ENCODE measurements at places on chromosomes 2 and 18.
A peak's percentile ranks its signal among the peaks of the same experiment; 100 is the strongest.

- no peak for DNase-seq
Measured at GRCh38 chr2:236568068-236568921, 1.3 kb upstream of the ACKR3 start.

- peak; percentile 14 for DNase-seq
Measured at GRCh38 chr2:235390108-235390815, 103.6 kb upstream of the AGAP1 start.

GRCh38 chr2:234989183-234989701 is 37.4 kb downstream of the SH3BP4 start:
- no peak for DNase-seq

GRCh38 chr2:64623242-64623850 is 30.4 kb downstream of the SERTAD2 start:
- DNase-seq, result no peak

DNA sequence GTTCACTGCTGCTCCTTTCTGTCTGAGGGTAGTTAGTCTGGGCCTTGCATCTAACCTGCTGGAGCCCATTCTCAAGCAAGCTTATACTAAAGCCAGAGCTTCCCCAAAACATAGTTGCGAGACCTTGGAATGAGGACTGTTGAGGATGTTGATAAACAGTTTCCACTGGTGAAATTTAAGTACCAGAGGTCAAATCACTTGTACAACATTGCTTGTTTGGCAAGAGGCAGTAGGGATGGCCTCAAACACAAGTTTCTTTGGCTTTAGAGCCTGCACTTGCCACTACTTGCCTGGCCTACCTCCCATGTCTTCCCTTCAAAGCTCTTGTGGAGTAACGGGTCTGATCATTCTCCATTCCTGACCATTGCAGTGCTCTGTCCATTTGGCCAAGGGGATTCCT is 262.7 kb downstream of the FHOD3 start:
- no peak for DNase-seq

GRCh38 chr2:6237039-6237660 is 545.0 kb downstream of the SOX11 start:
- no peak for DNase-seq

DNA sequence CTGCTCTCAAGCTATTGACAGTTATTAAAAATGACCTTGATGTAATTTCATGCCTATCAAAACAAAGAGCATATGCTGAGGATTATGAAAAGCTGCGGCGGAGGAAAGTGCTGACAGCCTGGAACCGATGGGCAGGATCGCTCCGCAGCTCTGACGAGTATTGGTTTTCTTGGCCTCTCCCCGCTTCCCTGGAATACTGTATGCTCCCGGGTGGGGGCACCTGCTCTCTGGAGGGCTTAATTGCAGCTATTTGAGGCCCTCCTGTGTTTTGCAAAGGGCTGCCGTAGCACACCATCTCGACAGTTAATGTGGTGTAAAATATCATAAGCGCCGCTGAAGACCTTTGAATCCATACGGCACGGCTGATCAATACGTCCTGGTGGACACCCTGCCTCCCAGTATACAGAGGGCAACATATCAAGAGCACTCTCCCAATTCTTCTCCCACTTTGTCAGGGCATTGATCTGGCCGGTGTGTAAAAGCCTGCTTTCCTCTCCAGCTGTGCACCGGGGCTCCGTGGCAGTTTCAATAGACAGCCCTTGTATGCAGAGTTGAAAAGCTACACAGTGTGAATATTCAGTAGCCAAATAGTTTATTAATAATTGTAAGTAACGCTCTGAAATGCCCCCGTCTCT is 662.4 kb downstream of the GALR1 start:
- no peak for DNase-seq

- DNase-seq, result no peak
Measured at GRCh38 chr18:63974991-63975390, 5.1 kb downstream of the SERPINB8 start.

- no peak for DNase-seq
Measured at GRCh38 chr2:145961846-145962245, 1441.9 kb upstream of the ZEB2 start.

DNA sequence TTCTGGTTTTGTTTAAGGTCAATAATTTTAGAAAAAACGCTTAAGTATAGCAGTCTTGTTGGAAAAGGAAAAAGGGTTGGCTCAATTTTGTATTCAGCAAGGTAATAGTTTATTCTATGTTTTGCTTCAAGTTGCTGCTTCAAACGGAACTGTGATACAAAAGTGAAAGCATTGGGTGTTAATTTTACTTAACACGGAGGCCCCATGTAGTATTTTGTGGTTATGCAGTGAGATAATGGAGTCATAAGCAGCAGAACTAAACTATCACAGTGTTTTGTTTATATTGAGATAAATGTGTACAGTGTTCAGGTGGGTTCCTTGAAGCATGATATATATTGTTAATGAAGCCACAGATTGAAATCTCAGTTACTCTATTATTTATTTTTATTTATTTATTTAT is 67.0 kb upstream of the LYPD6B start:
- no peak for DNase-seq

DNA sequence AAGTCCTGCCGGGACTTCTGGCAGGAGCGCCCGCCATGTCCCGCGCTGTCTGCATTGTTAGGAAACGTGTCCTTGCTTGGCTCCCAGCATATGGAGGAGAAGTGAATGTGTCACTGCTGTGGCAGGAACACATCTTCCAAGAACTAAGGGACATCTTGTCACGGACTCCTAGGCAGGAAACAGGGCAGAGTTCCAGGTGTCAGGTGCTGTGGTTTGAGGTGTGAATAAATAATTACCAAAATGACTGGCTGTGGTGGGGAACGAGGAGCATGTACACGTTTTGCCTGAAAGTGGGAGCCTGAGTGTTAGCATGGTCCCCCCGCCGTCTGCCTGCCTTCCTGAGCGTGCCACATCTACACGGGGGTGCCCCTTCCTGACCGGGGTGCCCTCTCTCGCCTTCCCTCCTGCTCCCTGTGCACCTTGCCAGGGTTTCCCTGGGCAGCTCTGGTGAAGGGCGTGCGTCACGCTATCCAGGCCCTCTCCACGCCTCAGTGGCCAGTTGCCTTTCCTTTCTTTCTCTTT is 237.5 kb downstream of the LDLRAD4 start:
- peak; percentile 24 for DNase-seq

DNA sequence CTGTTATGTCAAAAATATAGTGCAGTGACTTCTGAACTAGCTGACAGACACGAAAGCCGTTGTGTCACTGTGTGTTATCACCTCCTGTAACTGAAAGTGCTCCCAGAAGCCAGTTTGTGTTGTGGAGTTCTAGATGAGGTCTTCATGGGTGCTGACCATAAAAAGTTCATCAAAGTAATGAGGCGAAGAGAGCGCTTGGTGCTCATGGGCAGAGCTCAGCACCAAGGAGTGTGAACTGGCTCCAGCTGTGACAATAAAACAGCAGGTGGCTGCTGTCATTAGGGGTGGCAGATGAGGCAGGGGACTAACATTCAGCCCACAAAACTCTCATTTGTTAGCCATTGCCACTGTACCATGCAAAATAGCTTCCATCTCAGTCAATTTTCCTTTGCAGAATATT is 151.1 kb downstream of the ZNF407 start:
- no peak for DNase-seq

DNA sequence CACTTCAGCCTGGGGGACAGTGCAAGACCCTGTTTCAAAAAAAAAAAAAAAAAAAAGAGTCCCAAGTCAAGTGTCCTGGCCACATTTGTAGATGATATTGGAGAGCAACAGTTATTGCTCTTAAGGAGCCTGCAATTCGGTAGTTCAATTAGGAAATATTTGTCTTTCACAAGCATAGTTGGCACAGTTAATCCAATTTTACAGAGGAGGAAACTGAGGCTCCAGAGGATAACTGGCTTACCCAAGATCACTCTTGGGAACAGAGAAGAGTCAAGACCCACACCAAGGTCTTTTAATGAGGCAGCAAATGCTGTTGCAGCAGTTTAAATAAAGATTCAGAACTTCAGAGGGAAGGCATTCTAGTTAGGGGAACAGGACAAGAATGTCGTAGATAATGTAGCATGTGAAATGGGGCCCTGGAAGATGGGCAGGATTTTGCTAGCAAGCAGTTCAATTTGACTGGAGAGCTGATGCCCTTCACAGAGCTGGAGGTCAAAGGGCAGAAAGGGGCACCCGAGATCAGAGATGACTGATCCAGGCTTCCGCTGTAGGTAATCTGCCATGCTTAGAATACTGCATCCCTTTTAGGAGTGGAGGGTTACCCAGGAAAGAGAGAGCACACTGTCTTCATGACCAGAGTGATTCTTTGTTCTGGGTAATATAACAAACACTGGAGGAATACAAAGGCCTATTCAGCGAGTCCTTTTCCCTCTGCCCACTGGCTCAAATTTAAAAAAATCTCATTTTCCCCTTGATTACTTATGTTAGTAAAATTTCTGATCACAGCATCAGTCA is 3.0 kb downstream of the NPC1 start:
- no peak for DNase-seq

- DNase-seq, result no peak
Measured at GRCh38 chr18:35697869-35698268, 116.3 kb downstream of the GALNT1 start.

DNA sequence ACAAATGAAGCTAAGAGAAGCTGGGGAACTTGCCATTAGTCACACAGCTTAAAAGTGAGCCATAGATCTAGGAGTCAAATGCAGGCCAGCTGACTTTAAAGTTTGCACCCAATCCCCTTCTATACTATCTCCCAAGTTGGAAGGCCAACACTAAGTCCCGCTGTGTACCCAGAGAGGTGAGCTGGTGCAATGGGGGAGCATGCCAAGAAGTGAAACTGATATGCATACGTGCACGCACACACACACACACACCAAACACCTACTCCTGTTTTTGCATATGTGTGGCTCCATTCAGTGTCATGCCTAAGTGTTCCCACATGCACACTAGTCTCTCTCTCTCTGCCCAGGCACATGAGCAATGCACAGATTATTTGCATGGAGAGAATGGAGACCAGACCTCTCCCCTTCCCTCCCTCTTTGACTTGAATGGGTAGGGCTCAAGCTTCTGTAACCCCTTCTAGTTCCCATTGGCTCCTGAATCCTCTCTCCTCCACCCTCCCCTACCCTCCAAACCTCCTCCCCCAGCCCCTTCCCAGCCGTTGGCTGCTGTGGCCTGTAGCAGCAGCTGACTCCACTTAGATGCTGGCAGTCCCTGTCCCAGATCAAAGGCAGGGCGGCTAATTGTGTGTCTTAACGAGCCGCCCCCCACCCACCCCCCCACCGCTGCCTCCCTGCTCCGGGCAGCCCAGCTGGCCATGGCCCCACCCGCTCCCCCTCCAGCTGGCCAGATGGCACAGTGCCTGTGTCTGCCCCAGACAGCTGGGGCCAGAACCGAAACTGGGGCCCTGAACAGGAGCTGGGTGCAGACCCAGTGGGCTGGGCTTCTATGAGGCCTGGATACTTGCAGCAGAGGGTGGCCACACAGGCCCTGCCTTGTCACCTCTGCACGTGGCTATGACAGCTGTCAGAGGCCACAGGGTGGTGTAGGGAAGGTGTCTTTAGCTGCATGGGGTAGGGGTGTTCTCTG is 5.6 kb downstream of the WNT10A start:
- DNase-seq, result no peak

DNA sequence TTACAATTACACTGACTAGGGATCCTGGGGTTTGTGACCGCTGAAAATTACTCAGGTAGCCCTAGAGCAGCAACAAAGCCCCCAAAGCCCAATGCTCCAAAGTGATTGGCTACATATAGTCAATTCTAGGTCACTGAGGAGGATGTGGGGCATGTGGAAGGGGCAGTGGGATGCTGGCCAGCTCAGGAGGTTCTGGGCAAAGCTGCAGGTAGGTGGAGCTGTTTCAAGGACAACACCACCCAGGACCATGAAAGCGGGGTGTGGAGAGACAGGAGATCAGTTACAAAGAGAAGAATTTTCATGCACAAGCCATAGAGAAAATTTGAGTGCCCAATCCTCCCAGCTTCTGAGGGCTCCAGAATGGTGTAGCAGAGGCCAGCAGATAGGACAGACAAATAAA is 75.0 kb upstream of the CCDC85A start:
- no peak for DNase-seq

GRCh38 chr2:45684756-45685155 is 33.3 kb downstream of the PRKCE start:
- no peak for DNase-seq

DNA sequence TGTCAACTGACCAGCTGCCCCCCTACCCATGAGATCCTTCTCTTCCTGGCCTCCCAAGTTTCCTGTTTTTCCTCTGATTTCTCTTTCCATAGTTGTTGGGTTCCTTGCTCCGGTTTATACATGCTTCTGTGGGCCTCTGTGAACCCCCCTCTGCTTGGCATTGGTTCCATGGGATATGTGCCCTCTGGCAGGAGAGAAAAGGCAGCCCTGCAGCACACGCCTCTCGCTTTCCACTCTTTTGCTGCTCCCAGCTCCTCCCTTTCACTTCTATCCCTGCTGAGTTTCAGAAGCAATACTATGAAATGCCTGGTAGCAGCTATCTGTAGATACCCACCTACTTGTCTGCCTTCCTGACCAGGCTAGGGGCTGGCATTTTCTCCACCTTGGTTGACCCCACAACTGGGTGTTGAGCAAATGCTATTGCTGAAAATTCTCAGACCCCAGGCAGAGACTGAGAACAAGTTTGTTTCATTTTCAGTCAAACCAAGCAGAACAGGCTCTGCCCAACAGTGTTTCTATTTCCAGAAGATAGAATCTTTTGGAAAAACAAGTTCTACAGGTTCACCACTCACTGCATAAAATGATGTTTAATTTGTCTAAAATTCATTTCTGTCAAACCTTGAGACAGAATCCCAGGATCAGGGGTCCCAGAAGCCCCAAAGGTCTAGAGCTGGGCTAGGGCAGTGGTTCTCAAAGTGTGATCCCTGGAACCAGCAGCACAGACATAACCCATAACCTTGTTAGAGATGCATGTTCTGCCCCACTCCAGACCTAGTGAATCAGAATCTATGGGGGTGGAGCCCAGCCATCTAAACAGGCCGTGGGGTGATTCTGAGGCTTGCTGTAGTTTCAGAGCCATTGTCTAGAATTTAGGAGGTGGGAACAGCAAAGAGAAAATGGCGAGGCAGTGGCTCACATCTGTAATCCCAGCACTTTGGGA is 13.4 kb downstream of the CAPG start:
- DNase-seq, result no peak

- DNase-seq, result no peak
Measured at GRCh38 chr2:165371356-165371755, 98.1 kb upstream of the CSRNP3 start.

DNA sequence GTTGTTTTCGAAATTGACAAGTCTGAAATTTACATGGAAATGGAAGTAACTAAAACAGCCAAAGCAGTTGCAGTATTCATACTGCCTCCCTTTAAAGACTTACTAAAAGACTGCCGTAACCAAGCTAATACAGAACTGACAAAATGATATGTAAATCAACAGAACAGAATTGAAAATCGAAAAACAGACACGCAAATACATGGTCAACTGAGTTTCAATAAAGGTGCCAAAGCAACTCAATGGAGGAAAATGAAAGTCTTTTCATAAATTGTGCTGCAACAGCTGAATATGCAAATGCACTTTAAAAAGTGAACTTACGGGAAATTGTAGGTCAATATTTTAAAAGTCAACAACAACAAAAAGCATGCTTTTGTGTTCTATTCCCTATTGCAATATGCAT is 34.2 kb downstream of the TMEM131 start:
- no peak for DNase-seq

- no peak for DNase-seq
Measured at GRCh38 chr2:230693411-230693810, 19.2 kb upstream of the CAB39 start.

Measured in stimulated activated CD8-positive, alpha-beta memory T cell treated with anti-CD3 and anti-CD28 coated beads, Interleukin-4, amount 100 ng/mL, for 24 hours (primary cell).